Stimulated activated CD8-positive, alpha-beta memory T cell treated with anti-CD3 and anti-CD28 coated beads, Interleukin-15, amount 100 ng/mL, for 4 hours (primary cell): ENCODE measurements at places on chromosomes 3 and 15.

- no peak for DNase-seq
These were observed 50.0 kb upstream of the GPR149 start for GRCh38 chr3:154480033-154480432.

- DNase-seq, result no peak
These were observed 165.7 kb upstream of the TSC22D2 start for GRCh38 chr3:150242220-150242936.

DNA sequence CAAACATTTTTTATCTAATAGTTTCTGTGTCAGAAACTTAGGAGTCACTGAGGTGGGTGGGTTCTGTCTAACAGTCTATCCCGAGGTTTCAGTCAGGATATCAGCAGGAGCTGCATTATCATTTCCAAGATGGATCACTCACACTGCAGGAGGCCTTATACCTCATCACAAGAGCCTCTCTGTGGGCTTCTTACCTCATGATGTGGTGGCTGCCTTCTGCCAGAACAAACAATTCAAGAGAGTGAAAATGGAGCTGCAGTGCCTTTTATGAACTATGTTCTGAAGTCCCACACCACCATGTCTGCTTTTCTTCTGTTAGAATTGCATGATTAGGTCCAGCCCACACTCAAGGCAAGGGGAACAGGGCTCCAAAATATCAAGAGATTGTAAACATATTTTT is 27.9 kb downstream of the RFX7 start:
- no peak for DNase-seq

DNA sequence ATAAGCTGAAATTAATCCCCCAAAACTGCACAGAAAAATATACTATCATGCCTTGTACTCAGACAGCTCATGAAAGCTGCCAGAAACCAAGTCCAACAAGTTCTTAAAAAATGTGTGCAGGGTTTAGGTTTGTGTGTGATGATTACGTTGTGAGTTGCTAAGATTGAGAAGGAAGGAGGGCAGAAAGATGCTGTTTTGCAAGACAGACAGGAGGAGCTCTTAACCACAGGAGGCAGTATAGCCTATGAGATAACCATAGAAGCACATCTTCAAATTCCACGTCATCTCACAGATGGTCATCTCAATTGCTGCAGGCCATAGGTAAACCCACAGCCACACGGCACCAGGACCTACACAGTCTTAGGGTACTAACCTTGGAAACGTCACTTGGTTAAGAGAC is 191.9 kb downstream of the STT3B start:
- no peak for DNase-seq

GRCh38 chr15:66047321-66048024 is 178.2 kb downstream of the RAB11A start:
- no peak for DNase-seq

- DNase-seq, result no peak
These were observed 19.0 kb downstream of the RPL39L start for GRCh38 chr3:187120326-187120725.

DNA sequence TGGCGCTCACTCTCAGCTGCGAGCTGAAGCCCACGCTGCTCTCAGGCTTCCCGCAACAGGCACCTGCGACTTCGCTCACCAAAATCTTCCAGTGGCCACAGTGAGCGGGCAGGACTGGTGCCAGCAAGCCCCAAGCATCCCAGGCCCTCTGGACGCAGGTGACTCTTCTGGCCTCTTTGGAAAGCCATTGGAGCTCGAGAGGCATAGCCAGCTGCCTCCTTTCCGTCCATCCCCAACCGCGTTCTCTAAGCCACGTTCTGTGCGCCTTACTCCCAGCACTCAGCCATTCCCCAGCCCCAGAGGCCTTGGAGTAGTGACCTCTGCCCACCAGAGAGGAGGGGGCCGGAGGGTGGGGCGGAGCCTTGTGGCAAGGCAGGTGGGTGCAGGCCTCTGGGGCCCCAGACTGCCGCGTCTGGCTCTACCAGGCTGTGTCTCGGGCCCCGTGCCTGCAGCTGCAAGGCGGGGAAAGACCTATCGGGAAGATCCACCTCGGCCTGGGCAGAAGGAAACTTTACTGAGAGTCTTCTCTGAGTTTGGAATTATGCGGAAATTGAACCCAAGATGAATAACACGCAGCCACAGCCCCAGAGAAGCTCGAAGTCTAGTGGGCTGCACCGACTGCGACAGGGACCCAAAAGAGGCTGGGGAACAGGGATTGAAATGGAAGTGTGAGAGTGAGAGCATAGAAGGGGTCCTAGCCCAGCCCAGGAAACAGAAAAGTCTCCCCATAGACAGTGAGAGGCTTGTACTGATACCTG is 3.6 kb upstream of the SOX14 start:
- no peak for DNase-seq

GRCh38 chr3:69855436-69856162 is 116.3 kb downstream of the MITF start:
- DNase-seq, result no peak

DNA sequence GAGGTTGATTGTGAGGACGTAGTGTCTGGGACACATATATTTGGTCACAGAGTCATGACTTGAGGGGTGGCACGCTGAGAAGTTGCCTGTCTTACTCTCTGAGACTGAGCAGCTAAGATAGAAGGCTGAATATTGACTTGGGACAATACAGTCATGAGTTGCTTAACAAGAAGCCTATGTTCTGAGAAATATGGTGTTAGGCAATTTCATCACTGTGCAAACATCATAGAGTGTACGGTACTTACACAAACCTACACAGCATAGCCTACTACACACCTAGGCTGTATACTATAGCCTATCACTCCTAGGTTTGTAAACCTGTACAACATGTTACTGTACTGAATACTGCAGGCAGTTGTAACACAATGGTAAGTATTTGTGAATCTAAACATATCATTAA is 30.3 kb upstream of the SPESP1 start:
- DNase-seq, result no peak

GRCh38 chr15:29988701-29989100 is 94.1 kb upstream of the GOLGA8J start:
- no peak for DNase-seq

GRCh38 chr3:182713111-182713510 is 80.2 kb upstream of the ATP11B start:
- DNase-seq, result no peak

- no peak for DNase-seq
These were observed 10.0 kb upstream of the USP3 start for GRCh38 chr15:63494408-63494807.

- DNase-seq, result no peak
These were observed 1.1 kb downstream of the DNAJB11 start for GRCh38 chr3:186571644-186572013.

DNA sequence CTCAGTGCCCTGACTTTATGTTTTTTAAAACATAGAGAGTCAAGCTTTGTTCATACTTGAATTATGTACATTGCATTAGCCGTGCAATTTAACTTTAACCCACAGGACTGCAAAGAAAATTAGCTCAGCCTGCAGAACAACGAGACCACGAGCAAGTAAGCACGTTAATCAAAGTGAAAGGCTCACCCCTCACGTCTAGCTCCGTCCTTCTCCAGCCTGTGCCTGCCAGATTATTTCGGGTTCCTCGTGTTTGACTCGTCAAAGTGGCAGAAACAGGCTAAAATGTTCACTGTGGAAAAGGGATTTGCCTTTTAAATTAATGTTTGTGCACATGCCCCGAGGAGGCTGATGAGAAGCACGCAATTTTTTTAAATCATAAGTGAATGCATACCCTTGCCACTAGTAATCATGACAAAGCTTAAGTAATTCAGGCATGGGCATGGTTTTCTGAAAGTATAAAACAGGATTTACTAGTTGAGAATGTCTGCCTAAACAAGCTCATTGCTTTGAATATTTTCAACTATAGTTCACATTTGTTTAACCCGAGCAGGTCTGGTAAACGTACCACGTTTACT is 15.3 kb downstream of the ZBTB38 start:
- DNase-seq, result no peak

- DNase-seq, result no peak
These were observed 4.3 kb upstream of the SUCNR1 start for GRCh38 chr3:151869181-151869580.

DNA sequence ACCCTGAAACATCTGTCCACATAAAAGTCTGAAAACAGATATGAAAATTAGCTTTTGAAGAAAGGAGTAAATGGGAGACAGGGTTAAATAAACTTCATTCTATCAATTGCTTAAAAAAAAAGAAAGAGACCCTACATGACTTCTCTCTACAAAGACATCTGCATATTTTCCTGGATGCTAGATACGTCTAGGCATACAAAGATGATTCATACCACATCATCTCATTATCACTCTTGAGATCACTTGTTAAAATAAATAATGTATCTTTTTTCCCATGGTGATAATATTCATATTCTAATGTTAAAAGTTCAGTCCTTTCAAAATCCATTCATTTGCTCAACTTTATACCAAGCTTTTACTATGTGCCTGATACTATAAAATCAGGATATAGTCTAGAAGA is 295.8 kb downstream of the MAGI1 start:
- no peak for DNase-seq

GRCh38 chr15:74316141-74316540 is 51.3 kb downstream of the CYP11A1 start:
- DNase-seq, result no peak

DNA sequence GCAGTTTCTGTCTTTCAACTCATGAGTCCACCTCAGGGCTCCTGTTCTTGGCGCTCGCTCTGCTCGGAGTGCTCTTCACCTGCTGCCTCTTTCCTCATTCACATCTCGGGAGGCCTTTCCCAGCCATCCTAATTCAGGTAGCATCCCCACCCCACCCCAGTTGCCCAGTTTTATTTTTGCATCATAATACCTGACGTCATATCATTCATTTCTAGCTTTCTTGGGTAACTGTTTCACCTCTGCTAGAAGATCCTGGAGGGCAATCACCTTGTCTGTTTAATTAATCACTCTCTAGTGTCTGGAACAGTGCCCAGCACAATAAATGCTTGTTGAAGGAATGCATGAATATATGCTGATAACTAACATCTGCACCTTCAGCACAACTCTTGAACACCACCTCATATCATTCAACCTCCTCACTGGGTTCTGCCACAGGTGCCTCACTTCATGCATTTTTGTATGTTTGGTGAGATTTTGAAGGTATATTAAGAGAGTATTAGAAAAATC is 7.6 kb downstream of the NUSAP1 start:
- DNase-seq, result no peak

- no peak for DNase-seq
These were observed 34.0 kb downstream of the MINDY4B start for GRCh38 chr3:150871192-150871591.

- DNase-seq, result no peak
These were observed 99.7 kb upstream of the ABHD17C start for GRCh38 chr15:80595396-80595795.
